ENCODE measurements at places on chromosomes 3 and 15. TPM values are rescaled to one million over a fixed set of nuclear protein-coding genes. Genes with fewer than 3 reads are reported as not detected.

GRCh38 chr3:114449271-114450007, 155.6 kb downstream of the TIGIT start:
- peak; percentile 24 for DNase-seq

- no peak for DNase-seq
Measured at GRCh38 chr15:58163985-58164384, 25.8 kb downstream of the AQP9 start.

DNA sequence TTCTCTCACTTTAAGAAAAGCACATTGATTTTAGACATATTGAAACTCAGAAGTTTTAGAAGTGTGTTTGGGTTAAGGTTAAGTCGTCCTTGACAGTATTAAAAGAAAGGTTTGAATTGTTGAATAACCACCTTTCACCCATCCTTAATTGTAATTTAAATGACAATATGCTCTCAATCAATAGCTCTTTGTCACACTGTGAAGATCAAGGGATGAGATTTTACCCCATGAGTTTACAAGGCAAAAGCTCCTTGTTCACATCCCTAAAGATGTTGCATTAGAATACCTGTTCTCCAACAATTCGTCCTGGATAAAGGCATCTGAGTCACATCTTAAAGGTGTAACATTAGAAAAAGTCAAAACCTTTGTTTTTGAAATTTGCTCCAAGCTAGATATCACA, 220.4 kb upstream of the MDFIC2 start:
- no peak for DNase-seq

GRCh38 chr3:97464035-97464434, 300.5 kb upstream of the ARL6 start:
- DNase-seq, result no peak

The CLDN18 gene
- not detected for total RNA-seq

The SMCO1 gene
- under 0.01 TPM for total RNA-seq

The GPX1 gene
- 272 TPM for total RNA-seq

Measured in fibroblast of villous mesenchyme (primary cell).